NCI-H1092 treated with DMSO at 0.1 percent for 48 hours (cell line): ENCODE measurements at places on chromosomes 1 and 21.

DNA sequence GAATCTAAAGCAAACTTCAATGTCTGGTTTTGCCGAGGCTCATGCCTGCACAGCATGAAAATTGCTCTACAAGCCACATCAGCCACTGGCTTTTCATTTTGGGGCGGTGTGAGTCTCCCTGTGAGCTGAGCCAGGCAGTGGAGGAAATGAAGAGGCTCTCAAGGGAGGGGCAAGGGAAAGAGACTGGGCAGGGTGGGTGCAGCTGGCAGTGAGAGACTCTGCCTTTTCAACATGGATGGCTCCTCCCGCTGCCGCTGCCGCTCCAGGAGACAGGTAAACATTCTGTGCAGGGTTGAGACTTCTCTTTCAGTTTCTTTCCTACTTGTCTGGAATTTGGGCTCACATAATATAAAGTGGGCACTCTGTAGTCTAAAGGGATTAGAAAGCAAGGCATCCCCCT, 11.3 kb upstream of the CTSE start:
- DNase-seq: peak; percentile 26

- DNase-seq: no peak
These were observed 302.8 kb upstream of the VAMP3 start for GRCh38 chr1:7468248-7468647.

DNA sequence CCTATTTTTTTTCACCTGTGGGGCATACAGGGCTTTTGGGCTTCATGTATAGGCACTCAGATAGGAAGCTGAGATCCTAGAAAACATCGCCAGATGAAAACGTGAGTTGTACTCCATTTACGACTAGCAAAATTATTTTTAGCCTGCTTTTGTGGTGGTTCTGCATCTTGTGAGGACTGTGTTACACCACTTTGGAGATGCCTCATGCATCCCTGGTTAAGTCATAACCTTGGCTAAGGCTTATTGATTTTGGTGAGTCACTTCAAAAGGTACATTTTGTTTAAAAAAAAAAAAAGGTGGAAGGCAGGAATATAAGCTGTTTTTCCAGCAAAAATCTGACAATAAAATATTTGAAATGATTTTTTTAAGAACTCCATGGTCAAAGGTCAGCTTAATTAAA, 101.8 kb upstream of the OLFM3 start:
- DNase-seq: no peak

DNA sequence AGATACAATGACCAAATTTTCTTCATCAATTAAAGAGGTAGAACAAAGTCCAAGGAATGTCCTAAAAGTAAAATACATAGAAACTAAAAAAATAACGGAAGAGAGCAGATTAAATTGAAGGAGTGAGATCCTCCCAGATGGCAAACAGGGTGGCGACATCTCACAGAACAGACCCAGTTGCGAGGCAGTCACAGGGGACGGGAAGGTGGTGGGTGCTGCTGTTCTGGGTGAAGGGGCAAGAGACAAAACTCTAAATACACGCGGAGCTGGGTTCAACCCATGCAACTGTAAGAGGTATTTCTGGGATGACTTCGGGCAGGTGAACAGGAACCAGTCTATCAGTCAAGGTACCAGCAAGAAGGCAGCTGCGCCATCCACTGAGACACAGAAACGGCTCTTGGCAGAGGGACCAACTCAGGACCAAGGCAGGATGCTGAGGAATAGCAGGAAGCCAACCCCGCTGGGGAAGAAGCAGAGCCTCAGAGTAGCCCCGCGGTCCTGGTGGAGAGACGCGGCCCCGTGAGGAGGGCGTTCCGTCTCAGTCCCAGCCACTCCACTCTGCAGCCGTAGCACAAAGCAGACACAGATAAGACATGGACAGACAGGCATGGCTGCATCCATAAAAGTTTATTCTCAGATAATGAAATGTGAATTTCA, 32.2 kb downstream of the WDR4 start:
- DNase-seq: no peak

DNA sequence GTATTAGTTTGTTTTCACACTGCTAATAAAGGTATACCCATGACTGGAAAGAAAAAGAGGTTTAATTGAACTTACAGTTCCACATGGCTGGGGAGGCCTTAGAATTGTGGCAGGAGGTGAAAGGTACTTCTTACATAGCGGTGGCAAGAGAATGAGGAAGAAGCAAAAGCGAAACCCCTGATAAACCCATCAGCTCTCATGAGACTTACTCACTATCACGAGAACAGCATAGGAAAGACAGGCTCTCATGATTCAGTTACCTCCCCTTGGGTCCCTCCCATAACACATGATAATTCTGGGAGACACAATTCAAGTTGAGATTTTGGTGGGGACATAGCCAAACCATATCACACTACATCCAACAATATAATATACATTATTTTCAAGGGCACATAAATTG, 145.7 kb upstream of the BARHL2 start:
- no peak for DNase-seq

DNA sequence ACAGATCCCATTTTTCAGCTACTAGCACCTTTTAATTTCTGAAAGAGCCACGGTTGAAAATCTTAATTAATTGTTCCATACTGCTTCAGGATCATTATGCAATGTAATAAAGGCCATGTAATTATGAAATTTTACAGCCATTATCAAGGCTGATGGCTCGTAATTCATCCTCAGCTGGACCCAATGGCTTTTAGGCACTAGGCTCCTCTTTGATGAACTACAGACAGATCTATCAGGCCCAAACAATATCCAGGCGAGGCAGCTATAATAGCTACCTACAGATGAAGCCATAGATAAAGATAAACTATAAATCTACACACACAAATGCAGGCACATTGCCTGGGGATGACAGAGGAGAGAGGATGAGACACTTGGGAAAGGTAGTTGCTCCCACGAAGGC, 110.5 kb upstream of the USH2A start:
- DNase-seq: no peak

DNA sequence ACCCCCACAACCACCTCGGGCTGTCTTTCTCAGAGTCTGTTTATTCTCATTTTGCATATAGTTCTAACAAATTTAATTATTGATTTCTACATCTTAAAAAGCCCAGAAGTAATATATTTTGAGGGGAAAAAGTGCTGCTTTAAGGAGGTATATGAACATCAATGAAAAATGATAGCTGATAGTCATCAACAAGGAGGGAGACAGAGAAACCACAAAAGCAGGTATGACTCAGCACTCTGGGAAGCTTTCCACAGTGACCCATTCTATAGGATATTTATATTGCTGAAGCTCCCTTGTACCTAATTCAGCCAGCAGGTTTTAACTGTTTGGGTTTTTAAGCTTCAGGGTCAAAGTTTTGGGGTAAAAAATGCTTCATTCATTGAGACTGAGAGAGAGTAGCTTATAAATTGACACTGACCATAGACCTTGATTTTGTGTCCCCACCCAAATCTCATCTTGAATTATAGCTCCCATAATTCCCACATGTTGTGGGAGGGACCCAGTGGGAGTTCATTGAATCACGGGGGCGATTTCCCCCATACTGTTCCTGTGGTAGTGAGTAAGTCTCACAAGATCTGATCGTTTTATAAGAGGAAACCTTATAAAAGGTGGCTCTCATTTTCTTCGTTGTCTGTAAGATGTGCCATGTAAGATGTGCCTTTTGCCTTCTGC, 27.4 kb downstream of the VANGL1 start:
- no peak for DNase-seq

- DNase-seq: no peak
These were observed 10.2 kb upstream of the TNFRSF14 start for GRCh38 chr1:2545754-2546514.

- no peak for DNase-seq
These were observed 56.2 kb downstream of the DPYD start for GRCh38 chr1:97864615-97865014.

DNA sequence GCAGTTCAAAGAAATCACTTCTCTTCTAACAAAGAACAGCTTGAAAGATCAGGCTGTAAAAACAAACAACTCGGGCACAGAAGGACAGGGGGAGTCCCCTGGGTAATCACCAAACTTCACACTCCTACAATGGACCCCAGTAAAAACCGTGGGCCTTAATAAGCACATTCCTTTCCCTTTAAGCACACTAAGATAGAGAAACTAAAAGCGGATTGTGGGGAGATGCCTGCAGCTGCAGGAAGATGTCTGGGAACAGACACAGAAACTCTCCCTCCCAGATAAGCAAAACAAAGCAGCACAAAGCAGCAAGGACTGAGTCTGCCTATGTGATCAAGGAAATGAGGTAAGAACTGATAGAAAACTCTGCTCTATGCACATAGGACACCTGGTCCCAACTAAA, 37.6 kb upstream of the CTBS start:
- no peak for DNase-seq

GRCh38 chr1:90650401-90650800, 66.7 kb downstream of the BARHL2 start:
- DNase-seq: no peak

DNA sequence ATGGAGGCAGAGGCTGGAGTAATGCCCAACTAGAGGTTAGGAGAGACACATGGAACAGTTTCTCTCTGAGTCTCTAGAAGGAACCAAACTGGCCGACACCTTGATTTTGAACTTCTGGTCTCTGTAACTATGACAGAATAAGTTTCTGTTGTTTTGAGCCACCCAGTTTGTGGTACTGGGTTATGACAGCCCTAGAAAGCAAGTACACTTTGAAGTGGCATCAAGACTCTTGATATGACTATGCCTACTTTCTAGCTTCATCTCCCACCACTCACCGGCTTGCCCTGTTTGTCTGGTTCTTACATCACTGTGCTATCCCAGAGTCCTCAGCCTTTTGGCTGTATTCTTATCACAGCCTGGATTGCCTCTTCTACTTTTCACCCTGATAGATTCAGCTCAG, 230.3 kb upstream of the USP24 start:
- no peak for DNase-seq

DNA sequence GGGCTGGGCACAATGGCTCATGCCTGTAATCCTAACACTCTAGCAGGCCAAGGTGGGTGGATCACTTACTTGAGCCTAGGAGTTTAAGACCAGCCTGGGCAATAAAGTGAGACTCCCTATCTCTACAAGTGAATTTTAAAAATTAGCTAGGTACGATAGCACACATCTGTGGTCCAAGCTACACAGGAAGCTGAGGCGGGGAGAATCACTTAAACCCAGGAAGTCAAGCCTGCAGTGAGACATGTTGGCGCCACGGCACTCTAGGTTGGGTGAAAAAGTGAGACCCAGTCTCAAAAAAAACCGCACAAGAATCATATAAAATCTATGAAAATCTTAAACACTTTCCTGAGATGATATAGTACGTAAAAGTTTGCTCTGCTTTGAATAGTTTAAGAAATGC, 30.2 kb downstream of the DBT start:
- no peak for DNase-seq
